Kidney capillary endothelial cell (primary cell): ENCODE measurements at places on chromosomes 3 and 15.

- DNase-seq = no peak
Observed at GRCh38 chr3:8996216-8996615, 32.9 kb upstream of the RAD18 start.

DNA sequence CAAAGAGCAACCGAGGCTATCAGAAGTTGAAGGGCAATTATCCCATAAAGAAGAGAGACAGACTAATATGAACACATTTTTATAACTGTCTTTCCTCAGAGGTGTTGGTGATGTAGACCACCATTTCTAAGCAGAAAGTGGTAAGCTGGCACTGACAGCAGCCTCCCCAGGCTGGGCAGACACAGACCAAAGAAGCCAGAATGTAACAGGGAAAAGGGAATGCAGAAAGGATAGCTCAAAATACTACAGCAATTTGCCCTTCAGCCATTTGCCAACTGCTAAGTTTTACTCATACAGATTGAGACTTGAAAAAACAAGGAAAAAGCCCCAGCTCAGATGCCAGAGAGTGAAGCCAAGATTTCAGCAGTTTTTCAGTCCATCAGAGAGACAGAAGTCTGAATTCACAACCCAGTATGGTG lies 73.5 kb upstream of the ABI3BP start:
- DNase-seq = no peak

DNA sequence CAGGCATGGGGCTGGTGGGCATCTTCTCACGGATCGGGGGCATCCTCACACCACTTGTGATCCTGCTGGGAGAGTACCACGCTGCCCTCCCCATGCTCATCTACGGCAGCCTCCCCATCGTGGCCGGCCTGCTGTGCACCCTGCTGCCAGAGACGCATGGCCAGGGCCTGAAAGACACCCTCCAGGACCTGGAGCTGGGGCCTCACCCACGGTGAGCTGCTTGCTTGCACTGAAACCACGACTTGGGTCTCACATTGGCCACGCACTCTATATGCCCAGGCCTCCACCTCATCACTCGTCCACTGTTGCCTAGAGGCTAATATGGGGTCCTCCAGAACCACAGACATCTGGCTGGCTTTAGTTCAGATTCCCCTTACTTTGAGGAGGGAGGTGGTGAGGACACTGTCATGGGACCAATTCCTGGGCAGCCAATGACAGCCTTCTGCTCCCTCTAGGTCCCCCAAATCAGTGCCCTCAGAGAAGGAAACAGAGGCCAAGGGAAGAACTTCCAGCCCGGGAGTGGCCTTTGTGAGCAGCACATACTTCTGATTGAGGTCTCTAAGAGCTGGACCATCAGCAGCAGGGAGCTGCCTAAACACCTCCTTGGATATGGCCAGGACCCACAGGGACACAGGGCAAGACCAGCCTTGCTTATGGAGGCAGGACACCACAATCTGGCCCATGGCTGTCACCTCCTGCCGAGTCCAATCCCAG lies 5.0 kb upstream of the SLC22A14 start:
- no peak for DNase-seq

- no peak for DNase-seq
Observed at GRCh38 chr3:126550488-126551051, 8.2 kb downstream of the C3orf22 start.

DNA sequence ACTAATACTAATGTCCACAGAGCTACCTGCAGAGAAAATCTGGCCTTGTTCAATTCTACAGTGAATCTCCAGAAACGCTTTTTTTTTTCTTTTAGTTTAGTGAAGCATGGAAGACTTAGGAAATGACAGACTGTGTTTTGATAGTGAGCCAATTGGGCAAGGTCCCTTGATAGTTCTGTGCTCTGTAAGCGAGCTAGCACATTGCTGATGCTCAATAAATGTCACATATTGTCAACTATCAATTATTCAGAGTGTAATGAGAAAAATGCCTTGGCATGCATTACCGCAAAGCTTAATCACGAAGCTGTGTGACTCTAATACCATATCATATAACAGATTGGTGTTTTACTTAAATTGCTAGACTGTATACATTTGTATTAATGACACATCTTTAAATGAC lies 5.2 kb upstream of the C3orf85 start:
- no peak for DNase-seq

DNA sequence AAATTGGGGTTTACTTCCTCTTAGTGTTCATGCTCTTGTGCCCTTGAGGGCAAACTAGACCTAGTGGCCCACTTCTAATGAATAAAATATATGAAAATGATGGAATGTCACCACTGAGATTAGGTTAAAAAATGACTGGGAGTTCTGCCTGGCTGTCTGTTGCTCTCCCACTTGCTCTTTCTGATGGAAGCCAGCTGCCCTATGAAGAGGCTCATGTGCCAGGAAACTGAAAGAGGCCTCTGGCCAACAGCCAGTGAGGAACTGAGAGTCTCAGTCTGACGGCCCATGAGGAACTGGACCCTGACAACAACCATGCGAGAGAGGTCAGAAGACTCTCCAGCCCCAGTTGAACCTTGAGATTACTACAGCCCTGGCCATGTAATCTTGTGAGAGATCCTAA lies 107.1 kb upstream of the FHIT start:
- no peak for DNase-seq

GRCh38 chr15:31412824-31413223 lies 86.2 kb downstream of the KLF13 start:
- no peak for DNase-seq

- no peak for DNase-seq
Observed at GRCh38 chr3:160400702-160401150, 1.3 kb downstream of the SMC4 start.

DNA sequence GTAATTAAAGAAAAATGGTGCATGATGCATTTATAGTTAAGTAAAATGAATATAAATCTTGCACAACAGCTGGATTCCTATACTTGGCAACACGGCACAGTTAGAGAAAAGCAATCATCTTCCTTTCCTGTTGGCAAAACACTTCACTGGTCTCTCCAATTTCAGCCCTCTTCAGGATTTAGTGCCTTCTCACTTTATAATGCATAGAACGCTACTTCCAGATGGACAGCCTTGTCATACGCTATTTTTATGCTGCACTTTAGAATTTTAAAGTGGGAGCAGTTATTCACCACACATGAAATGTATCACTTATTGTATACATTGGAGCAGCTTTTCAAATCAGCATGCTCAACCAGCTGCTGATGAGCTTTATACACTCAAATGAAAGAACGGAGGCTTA lies 194.4 kb upstream of the GBE1 start:
- no peak for DNase-seq

GRCh38 chr3:133859381-133860234 lies 36.1 kb downstream of the RAB6B start:
- DNase-seq = no peak

DNA sequence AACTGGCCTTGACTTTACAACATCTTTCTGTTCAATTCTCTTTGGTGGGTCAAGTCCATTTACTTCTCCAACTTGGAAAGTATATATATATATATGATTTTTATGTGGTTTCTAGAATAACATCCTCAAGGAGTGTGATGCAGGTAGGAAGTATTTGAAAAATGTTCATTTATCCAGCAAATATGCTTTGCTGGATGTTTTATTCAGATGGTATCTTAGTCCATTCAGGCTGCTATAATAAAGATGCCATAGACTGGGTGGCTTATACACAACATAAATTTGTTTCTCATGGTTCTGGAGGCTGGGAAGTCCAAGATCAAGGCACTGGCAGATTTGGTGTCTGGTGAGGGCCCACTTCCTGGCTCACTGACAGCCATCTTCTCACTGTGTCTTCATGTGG lies 168.7 kb upstream of the RASGRP1 start:
- DNase-seq = no peak

DNA sequence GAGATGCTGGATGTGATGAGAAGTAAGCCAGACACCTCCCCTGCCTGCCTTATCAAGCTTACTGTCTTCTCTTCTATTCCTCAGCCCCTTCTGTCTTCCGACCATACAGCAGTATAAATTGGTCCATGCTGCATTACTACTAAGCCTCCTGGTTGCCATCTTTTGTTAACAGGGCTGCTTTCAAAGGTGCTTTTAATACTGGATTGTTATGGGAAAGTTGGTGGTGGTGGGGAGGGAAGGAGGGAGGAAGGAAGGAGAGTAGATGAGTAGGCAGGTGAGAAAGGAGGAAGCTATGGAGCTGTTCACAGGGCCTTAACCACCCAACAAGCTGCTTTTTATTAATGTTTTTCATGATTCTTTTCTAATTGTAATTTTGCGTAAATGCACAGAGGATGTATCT lies 114.9 kb downstream of the SLC25A26 start:
- DNase-seq = no peak

GRCh38 chr15:74294010-74294409 lies 57.9 kb downstream of the CCDC33 start:
- no peak for DNase-seq

- DNase-seq = peak; percentile 62
Observed at GRCh38 chr3:130276203-130276803, 69.2 kb upstream of the COL6A5 start.

DNA sequence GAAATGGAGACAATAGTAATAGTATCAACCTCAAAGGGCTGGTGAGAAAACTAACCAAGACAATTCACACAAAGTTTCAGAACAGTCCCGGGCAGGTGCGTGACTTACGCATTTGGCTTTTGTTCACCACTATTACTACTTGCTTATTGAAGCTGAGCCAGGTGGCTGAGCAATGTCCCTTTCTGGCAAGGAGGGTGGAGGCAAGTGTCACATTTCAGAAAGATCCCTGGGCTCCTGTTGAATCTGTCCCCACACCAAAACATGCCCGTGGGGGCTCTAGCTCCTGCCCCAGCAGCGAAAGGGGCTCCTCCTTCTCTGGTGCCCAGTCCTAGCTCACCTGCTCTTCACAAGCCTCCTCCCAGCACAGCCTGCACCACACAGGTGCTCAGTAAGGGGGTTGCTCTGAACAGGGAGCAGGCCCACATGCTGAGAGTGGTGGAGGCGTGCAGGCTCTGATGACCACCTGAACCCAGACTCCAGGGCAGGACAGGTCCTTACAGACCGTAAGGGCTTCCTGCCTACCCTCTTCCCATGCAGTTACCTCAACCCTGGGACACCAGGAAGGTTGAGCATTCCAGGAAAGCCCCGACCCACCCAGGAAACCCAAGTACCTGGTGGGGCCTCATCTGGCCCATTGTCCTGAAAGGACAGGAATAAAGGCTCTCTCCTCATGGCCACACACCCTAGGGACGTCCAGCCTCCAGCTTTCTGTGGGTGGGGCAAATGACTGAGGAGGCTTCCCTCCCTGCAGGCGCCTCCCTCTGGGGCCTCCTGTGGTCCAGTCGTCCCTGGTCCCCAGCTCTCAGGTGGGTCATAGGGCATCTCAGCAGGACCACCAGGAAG lies 32.6 kb downstream of the SEMA7A start:
- no peak for DNase-seq

DNA sequence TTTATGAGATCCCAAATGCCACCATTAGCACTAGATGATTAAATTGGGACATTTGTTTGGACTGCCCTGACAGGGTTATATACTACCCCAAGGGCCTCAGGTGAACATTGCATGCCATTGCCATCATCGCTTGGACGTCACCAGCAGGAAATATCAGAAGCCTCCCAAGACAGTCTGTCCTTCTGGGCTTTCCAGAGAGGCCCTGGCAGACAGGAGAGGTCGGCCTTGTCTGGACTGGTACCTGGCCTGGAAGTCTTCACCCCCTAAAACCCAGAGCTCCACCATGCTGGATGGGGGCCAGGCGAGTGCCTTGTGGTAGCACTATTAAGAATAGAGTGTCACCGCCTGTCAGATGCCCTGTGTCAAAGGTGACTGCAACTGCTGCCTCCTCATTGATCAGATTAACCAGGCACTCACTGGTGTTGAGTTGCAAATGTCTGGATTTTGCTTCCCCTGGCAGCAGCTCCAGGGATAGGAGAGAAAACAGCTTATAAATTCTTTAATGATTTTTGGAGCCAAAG lies 324.1 kb upstream of the RASGRP1 start:
- no peak for DNase-seq

GRCh38 chr3:128180436-128180835 lies 27.2 kb downstream of the EEFSEC start:
- no peak for DNase-seq

GRCh38 chr15:48679952-48680351 lies 34.4 kb upstream of the FBN1 start:
- no peak for DNase-seq
